ENCODE measurements at places on chromosomes 5 and 9.

- DNase-seq: no peak
Measured at GRCh38 chr9:93184432-93185265, 710 bp downstream of the WNK2 start.

GRCh38 chr5:168987543-168988300, 313.2 kb downstream of the SLIT3 start:
- peak; percentile 53 for DNase-seq

- DNase-seq: no peak
Measured at GRCh38 chr5:65928322-65928752, 2.0 kb downstream of the ERBIN start.

GRCh38 chr5:89005990-89006389, 123.0 kb upstream of the MEF2C start:
- no peak for DNase-seq

GRCh38 chr5:77498952-77499351, 6.8 kb upstream of the WDR41 start:
- DNase-seq: no peak

- DNase-seq: no peak
Measured at GRCh38 chr5:87944553-87945285, 323.9 kb downstream of the TMEM161B start.

DNA sequence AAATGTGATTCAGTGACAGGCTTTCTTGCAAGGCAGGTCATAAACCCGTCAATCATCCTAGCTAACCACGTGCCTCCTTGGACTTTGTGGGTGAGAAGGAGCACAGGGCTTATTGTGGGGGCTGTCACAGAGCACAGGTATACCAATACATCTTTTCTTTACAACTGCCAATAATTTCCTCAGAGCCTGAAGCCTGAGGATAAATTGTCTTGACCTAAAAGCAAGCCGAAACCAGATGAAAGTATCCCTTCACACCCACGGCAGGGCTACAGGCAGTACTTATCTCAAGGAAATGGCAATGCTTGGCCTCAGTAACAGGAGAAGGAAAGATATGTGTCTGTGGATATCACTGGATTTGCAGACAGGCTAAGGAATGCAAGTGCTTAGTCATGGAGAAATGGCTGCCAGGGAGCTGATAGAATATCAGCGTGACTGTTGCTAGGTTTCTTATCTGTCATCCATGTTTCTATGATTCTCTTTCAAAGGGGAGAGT, 90.3 kb upstream of the ZNF366 start:
- DNase-seq: no peak

- DNase-seq: no peak
Measured at GRCh38 chr9:242461-243080, 27.9 kb downstream of the DOCK8 start.

DNA sequence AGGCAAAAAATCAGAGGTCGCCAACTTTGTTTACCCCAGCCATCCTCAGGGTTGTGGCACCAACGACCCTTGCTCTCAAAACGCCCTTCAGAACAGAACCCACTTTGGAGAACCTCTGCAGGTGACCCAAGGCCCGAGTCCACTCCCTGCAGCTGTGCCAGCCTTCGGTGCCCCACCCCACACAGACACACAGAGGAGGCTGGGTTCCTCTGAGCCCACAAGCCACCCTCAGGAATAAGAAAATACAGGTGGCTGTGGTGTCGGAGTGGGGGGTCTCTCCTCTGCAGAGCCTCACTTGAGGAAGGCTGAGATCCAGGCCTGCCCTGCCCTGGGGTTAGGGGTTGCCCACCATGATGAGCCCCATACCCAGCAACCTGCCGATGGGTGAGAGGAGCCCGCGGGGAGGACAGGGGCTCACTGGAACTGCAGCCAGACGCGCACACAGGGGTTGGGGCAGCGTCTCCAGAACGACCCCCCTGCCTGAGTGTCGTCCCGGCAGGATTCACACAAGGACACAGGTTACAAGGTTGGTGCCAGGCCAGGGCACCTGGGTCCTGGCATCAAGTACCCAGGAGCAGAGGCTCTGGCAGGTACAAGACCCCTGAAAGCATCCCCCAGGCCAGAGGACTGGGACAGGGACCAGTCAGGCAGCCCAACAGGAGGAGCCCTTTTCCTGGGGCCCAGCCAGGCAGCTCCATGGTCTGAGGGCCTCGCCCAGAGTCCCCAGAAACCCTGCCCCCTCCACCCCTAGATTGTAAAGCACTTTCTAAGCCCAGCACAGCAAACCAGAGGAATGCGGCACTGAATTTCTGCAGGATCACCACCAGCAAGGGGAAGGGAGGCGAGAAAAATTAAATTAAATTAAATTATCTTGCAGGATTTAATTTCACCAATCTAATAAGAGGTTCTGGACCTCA, 40.0 kb downstream of the NACC2 start:
- no peak for DNase-seq

DNA sequence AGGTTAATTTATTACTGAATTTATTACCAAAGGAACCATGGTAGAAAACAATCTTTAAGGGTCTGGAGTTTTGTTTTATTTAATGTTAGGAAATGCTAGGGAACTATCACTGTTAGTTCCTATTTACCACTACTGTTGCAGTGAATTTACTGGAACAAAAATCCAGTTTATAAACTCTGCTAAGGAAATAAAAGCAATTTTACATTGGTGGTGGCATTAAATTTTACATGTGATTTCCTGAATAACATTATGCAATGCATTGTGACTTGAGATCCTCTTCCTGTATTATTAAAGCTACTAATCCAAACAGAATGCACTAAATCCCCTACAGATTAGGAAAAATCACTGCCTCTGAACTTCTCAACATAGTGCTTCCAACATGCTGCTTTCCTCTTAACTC, 599.5 kb upstream of the PTGER4 start:
- DNase-seq: no peak

DNA sequence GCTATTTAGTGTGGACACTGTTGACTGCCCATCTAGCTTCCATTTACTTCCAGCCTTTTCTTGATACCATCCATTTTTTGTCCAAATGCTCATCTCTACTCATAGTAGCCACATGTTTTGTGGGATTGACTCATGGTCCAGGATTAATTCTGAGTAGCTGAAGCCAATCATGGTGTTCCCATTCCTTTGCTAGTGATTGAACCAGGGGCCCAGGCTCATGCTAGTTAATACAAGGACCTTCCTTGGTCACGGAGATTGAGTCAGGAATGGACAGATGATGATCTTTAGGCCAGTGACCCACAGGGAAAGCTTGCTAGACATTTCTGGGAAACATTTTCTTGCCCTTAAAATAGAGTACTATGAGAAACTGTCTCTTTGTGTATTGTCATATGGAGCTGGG, 272.9 kb upstream of the RIOK2 start:
- DNase-seq: no peak

- no peak for DNase-seq
Measured at GRCh38 chr9:84620338-84620737, 49.2 kb upstream of the NTRK2 start.

GRCh38 chr5:74250304-74251102, 390.0 kb downstream of the ENC1 start:
- DNase-seq: no peak

DNA sequence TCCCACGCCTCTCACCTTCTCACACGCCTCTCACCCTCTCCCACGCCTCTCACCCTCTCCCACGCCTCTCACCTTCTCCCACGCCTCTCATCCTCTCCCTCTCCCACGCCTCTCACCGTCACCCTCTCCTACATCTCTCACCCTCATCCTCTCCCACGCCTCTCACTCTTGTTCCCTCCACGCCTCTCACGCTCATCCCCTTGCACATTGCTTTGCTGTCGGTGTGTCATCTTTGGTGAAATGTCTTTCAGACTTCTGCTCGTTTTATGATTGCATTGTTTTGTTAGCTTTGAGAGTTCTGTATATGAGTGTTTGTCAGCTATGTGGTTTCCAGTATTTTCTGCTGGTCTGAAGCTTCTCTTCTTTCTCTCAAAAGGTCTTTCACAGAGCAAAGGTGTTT, 102.7 kb downstream of the EHMT1 start:
- DNase-seq: peak; percentile 28

DNA sequence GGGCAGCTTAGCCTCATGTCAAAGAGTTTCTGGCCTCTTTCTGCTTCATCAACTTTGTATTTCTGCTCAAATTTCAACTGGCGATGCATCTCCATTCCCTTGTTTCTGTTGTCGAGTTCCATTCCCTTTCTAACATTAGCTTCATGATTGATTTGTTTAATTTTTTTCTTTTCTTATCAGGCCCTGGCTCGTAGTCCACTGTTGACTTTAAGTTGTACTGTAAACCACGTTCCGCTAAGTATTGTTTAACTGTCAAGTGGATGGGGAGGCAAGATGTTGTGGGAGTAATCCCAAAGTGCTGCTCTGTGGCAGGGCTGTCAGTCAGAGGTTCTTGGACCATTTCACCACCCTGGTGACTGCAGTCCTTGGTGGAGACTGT, 309.1 kb downstream of the PSAT1 start:
- DNase-seq: no peak

GRCh38 chr5:119187776-119188529, 117.1 kb downstream of the DMXL1 start:
- DNase-seq: no peak

DNA sequence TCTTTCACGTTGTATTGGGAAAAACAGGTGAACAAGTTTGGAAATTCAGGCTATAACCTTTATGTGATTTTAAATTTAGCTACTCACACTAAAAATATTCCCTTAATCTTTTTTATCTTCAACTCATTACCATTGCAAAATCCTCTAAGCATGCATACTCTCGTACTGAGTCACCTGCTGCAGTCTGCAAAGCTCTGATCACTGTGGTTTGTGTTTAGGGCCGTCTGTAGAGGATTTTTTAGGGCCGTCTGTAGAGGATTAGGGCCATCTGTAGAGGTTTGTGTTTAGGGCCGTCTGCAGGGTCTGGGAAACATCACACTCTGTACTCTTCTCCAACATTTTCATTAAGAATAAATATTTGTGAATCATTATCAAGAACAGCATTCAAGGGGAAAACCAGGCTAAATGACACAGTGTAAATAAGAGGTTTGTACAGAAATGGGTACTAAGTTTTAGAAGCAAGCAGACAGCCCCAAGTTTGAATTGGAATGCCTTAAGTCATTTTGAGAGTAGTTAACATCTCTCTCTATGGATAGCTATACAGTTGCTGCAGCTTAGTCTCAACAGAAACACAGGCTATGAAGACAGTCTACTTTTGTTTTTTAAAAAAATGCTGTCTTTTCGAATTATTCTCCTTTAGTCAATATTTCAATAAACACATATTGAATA, 155.0 kb upstream of the TSLP start:
- no peak for DNase-seq

DNA sequence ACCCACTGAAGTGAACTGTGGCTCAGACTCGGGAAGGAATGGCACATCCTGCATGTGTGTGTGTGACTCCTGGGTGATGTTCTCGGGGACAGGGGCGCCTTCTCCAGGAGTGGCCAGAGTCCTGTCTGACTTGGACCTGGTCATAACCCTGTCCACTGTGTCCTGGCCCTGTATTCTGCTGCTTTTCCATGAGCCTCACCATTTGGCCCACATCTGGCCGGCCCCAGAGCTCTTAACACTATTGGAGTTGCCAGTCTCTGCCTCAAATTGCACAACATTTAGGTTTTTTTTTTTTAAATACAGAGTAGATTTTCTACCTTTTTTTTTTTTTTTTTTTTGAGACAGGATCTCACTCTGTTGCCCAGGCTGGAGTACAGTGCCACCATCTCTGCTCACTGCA, 278.3 kb upstream of the TUT7 start:
- DNase-seq: no peak

DNA sequence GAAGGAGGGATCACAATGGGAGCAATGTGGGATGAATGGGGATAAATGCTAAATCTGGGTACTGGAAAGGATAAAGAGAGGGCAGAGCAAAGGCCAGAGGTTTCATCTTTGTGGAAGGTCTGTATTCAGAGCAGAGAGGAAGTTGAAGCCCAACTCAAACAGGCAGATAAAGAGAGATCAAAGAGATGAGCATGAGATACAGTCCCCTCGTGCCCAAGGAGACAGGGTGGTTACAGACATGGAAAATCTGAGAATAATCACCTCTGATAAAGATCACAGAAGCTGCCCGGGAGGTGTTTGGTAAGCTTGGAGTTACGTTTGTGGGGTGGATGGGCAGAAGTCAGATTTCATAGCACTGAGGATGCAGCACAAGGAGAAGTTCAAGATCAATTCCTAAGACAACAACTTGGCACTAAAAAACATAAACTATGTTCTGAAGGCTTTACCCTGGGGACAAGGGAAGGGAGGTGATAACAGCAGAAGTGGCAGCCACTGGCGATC, 459 bp upstream of the ERAP2 start:
- DNase-seq: no peak

DNA sequence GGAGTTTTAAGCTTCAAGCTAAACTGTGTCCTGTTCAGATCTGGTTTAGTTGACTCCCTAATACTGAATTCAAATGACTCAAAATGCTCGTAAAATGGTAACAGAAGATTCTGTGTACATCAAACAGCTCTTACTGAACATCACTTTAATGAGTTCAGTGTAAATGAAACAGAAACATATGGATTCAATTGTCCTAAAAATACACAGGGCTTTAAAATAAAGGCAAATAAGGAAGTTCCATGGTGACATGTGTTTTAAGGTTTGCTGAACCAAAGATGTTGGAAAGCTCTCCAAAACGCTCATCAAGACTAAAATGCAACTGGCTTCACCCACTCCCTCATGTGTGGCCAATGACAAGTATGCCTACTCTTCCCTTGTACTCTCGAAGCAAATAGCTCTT, 340.0 kb upstream of the PIK3R1 start:
- DNase-seq: no peak

GRCh38 chr5:103305809-103306208, 47.2 kb downstream of the MACIR start:
- DNase-seq: no peak

- DNase-seq: no peak
Measured at GRCh38 chr9:6973089-6973488, 215.3 kb downstream of the KDM4C start.

DNA sequence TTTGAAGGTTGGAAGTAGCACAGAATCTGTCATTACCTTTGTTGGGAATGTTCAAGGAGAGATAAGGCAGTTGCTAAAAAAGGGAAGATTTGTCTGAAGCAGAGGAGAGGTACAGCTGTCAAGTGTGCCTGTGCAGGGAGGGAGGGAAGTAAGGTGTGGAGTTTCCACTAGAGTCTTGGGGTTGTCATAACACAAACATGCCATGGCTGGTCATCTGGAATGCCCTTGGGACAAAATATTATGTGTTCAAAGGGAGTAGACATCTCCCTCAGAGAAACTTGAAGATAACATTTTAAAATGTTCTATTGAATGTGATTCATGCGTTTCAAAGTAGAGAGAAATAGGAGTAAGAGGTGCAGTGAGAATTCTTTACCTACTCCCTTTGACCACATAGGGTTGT, 95.0 kb downstream of the MUSK start:
- DNase-seq: no peak

- no peak for DNase-seq
Measured at GRCh38 chr9:16864649-16865434, 5.6 kb downstream of the BNC2 start.
